Hematopoietic multipotent progenitor cell treated with erythropoietin and hydrocortisone succinate and interleukin-3 and kit ligand, for 6 days (in vitro differentiated cells): ENCODE measurements at places on chromosomes 4 and X.

DNA sequence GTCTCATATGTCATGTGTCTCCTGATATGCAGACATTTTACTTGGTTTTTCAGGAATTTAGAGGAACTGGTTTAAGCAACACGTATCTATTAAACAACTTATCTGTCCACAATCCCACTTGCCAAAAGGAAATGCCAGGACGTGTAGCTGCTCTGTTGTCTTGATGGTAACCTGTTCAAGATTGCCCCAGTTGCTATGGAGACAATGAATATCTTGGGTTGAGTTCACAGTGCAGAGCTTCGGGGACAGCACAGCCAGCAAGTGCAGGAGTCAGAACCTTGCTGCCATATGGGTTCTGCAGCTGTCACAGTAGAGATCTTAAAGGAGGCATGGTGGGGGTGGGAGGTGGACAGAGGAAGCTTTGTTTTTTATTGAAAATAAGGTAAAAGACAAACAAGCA is 28.7 kb upstream of the FAM9B start:
- no peak for DNase-seq

DNA sequence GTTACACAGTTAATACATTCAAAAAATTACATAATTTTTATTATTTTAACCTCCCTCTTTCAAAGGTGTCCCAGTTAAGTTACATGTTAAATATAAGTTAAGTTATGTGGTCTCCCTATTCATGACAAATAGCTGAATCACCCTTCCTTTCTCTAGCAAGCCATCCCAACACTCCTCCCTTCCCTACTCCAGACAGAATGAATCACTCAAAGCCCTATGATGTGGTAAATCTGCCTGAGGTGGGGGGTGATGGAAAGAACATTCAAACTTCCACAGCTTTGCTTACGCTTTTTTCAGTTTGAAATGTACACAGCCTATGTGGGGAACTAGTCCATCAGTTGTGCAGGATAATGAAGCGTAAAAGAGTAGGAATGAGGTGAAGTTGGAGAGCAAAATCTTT is 90.2 kb downstream of the CXCL13 start:
- no peak for DNase-seq

DNA sequence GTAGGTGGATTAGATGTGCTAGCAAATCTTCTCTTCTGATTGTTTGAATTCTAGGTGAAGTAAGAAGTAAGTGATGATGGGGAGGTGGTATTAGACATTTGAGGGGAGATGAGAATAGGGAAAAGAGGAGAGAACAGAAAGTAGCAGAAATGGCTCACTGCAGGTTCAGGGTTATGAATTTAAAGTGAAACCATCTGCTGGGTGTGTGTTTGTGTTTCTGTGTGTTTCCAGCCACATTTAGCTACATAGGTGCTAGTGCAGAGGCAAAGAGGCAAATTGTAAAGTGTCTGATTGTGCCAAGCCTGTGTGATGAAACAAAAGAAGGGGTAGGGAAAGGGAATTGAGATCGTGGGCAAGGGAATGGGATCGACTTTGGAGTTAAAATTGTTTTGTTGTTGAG is 50.6 kb downstream of the ZFX start:
- no peak for DNase-seq

GRCh38 chr4:81405900-81406401 is 65.8 kb downstream of the RASGEF1B start:
- DNase-seq: peak; percentile 96

GRCh38 chrX:53622431-53622830 is 64.1 kb downstream of the HUWE1 start:
- DNase-seq: peak; percentile 56

- DNase-seq: no peak
These were observed 52.4 kb downstream of the MAP3K15 start for GRCh38 chrX:19462879-19463278.

- no peak for DNase-seq
These were observed 11.5 kb downstream of the DCLK2 start for GRCh38 chr4:150089732-150090131.

DNA sequence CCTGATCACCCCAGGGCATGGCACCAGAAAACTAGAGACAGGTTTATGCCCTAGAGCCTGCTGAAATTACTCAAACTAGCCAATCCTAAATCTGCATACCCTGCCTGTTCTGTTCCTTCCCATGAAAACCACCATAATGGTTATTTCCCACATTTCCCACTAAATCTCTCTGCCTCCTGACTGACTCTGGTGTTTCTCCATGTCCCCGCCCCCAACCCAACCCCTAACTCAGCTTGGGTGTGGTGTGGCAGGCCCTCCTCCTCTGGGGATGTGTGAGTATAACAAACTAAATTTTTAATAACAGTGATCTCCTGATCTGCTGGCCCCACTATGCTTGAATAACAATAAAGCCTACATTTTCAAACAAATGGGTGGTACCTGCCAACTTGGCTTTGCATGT is 35.5 kb upstream of the C4orf54 start:
- no peak for DNase-seq

GRCh38 chrX:64190136-64190740 is 15.3 kb downstream of the AMER1 start:
- DNase-seq: no peak

DNA sequence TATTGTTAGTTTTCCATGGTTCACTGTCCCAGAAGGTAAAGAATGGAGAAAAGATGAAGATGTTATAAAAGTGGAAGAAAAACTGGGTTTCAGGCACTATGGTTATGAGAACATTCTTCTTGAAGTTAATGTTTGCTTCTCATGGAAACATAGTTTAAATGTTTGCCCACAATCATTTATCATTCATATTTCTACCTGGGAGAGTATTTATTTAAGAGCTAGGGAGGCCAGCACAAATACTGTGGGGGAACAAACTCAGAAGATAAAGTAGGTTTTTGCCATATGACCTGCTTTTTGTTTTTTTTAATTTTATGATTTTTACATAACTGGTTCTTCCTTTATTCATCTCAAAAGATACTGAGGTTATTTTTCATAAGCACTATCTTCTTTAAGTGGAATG is 96.8 kb downstream of the GC start:
- no peak for DNase-seq

DNA sequence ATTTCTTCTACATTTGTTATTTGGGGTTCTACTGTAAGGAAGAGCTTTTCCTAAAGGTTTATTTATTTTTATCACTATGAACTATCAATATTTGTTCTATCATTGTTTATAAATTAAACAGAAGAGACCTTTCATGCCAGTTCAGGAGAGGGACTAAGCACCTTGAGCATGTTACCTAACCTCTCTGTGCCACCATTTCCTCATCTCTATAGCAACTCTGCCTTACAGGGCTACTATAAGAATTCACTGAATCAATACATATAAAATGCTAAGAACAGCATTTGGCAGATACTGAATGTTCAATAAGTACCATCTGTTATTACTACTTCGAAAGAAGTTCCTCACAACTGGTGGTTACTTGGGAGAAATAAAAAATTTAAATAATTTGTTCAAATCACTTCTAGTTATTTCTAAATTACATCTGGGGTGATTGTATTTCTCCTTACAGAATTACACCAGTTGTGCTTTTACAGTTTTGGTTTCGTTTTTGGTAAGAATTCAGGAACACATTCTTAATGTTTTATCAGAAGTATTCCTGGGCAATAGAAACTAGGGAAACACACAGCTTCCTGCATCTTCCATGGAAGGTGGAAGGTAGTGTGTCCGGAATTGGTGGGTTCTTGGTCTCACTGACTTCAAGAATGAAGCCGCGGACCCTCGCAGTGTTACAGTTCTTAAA is 32.9 kb downstream of the EREG start:
- DNase-seq: peak; percentile 61

DNA sequence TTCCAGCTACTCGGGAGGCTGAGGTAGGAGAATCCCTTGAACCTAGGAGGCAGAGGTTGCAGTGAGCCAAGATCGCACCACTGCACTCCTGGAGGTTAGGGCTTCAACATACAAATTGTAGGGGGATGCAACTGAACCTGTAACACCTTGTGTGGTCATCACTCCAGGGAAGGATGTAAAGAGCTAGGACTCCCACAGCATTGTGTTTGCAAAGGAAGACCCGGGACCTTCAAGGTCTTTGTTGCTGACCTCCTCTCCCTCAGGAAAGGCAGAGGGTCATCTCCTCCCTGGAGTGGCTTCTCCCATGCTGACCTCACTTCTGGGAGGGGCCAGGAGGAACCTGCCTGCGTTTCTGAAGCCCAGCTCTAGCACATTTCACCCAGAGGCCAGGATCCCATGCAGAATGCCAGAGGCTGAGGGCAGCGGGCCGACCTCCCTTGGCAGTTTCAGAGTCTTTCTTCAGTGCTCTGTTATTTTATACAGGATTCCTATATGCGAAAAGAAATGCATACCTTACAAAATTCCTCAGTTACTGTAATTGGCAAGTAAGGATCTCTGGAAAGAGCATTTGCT is 80.2 kb downstream of the HTRA3 start:
- no peak for DNase-seq

DNA sequence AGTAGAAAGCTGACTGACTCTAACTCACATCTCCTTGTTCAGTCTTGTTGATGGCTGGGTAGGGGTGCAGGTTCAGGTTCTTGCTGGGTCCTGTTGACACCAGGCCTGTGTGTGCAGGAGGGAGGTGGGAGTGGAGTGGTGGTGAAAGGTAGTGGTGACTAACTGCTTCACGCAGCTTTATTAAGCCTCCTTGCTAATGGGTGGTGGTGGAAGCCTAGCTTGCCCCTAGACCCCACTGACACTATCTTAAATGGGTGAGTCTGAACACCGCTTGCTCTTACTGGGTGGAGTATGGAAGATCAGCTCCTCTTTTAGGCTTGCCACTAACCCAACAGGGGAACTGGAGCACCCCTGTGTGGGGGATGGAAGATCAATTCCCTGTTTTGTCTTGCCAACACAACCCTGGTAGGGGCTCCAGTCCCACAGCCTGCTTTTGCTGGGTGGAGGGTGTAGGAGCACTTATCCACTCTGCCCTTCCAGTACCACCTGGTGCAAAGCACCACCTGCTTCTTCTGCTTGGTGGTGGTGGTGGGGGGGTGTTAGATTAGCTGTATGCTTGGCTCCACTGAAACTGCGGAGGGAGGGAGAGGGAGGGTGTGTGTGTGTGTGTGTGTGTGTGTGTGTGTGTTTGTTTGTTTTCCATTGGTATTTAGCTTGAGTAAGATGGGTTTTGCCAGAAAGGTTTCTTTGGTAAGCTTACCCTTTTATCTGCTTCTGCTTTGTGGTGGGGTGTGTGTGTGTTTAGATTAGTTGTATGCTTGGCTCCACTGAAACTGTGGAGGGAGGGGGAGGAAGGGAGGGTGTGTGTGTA is 25.6 kb downstream of the KDM6A start:
- peak; percentile 71 for DNase-seq

GRCh38 chr4:48557478-48557877 is 67.4 kb downstream of the ZAR1 start:
- peak; percentile 13 for DNase-seq

DNA sequence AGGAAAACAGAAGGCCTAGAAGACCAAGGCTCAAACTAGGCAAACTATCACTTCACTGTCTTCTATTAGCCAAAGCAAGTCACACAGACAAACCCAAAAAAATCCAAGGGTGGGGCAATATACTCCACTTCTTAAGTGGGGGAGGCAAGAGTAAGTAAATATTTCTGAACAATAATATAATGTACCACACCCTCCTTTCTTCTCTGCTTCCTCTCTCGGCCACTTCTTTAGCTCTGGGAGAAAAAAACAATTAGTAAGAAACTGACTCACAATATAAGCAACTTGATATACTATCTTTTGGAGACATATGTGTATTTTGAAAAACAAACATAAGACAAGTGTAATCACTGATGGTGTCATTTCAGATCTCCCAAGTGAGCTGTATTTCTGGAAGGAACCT is 14.8 kb downstream of the DCAF8L1 start:
- DNase-seq: no peak

DNA sequence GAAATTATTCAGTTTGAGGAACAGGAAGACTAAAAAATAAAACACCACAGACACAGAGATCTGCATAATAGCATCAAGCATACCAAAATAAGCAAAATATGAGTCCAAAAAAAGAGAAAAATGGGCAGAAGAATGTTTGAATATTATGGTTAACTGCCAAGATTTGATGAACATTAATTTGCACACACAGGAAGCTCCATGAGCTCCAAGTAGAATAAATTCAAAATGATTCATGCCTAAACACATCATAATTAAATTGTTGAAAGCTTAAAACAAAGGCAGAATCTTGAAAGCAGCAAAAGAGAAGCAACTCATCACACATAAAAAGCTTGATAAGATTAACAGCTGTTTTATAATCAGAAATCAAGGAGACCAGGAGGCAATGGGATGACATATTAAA is 156.6 kb upstream of the ARSJ start:
- no peak for DNase-seq

GRCh38 chrX:74369666-74370065 is 51.6 kb upstream of the SLC16A2 start:
- DNase-seq: no peak

DNA sequence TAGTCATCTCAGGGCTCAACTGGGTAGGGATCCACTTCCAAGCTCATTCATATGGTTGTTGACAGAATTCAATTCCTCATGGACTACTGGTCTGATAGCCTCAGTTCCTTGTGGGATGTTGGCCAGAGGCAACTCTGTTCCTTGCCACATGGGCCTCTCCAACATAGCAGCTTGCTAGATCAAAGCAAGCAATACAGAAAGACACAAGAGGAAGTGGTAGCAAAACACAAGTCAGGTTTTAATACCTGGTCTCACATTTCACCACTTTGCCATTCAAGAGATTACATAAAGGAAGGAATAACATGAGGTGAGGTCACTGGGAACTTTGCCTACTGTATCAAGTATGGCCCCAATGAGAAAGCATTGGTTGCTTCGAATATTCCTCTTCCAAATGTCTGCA is 79.2 kb downstream of the PRSS12 start:
- no peak for DNase-seq

GRCh38 chr4:147960971-147961370 is 229.1 kb downstream of the ARHGAP10 start:
- no peak for DNase-seq

GRCh38 chrX:72130762-72131250 is 909 bp downstream of the RTL5 start:
- no peak for DNase-seq

- no peak for DNase-seq
These were observed 30.6 kb downstream of the SETD7 start for GRCh38 chr4:139525414-139525813.
